Ureter (tissue), 1 donor: ENCODE measurements at places on chromosomes 13 and 19. TPM values are rescaled to one million over a fixed set of nuclear protein-coding genes. Genes with fewer than 3 reads are reported as not detected.

GRCh38 chr13:67421475-67421874 is 191.3 kb upstream of the PCDH9 start:
- DNase-seq = no peak

Gene KCNJ14
- 1.5 TPM for total RNA-seq

DNA sequence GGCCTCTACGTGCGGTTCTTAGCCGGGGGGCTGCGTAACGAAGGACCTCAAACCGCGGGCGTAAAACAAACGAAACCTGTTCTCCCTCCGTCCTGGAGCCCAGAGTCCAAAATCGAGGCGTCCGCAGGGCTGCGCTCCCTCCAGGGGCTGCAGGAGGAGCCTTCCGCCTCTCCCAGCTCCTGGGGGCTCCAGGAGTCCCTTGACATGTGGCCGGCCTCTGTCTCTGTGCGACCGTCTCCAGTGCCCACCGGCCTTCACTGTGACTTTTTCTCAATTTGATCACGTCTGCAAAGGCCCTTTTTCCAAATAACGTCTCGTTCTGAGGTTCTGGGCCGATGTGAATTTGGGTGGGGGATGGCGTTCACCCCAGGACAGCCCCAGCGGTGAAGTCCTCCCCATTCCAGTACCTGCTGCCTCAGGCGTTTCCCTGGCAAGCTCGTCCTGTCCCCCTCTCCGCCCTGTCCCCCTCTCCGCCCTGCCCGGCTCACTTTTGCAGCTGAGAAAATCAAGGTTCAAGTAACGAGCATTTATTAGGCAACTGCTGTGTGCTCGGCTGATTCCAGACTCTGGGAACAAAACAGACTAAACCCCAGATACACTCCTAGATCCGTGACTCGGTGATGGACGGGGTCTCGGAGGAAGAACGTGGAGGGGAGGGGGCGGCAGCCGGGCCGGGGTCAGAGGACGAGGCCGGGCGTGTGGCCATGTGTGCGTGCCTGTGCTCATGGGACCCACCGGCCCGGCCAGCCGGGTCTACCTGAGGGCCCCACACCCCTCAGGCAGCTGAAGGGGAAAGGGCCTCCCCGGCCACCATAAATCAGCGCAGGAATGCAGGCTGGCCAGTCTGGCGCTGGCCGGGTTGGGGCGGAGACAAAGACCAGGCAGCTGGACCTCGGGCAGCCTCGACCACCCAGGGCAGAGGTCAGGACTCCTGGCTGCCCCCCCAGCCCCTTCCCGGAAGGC is 28.1 kb upstream of the WDR18 start:
- DNase-seq = no peak

DNA sequence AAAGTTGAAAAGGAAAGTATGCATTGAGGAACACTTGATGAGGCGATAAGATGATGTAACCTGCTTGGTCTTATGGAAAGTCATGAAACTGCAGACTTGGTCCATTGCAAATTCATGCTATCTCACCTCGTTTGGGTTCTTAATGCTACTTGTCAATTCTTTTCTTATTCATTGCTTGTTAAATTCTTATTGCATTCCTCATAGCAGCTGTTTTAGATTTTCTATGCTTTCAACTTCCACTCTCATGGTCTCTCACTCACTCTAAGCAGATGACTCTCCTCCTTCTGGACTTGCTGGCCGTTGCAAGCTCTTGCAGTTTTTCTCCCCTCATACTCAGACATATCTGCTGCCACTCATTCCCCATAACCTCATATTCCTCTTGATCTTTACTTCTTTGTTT is 67.8 kb upstream of the CSNK1A1L start:
- no peak for DNase-seq

Gene COL4A1
- 144 TPM for total RNA-seq

- peak; percentile 65 for DNase-seq
Observed at GRCh38 chr19:40604647-40605215, 3.6 kb downstream of the LTBP4 start.

Gene ZGLP1
- total RNA-seq = 6.3 TPM

DNA sequence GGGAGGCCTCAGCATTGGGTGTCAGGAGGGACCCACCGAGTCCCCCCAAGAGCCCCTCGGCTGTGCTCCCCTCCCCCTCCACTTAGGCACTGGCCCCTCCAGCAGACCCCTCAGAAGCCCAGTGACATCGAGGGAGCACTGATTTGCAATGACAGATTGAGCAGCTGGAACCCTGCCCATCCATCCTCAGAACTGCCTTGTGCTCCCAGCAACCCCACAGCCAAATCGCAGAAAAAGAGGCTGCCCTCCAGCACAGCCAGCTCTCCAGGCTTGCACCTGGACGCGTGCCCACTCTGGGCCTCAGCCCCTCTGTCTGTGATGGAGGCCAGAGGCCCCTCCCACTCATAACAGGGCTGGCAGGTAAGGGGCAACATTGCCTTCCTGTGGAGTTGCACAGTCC is 123.2 kb upstream of the VSTM2B start:
- no peak for DNase-seq

GRCh38 chr13:107942030-107942617 is 273.2 kb downstream of the LIG4 start:
- DNase-seq = no peak

GRCh38 chr13:36028359-36029025 is 102.7 kb downstream of the DCLK1 start:
- DNase-seq = no peak

Gene WASF3
- 27.1 TPM for total RNA-seq

Gene CD70
- not detected for total RNA-seq

DNA sequence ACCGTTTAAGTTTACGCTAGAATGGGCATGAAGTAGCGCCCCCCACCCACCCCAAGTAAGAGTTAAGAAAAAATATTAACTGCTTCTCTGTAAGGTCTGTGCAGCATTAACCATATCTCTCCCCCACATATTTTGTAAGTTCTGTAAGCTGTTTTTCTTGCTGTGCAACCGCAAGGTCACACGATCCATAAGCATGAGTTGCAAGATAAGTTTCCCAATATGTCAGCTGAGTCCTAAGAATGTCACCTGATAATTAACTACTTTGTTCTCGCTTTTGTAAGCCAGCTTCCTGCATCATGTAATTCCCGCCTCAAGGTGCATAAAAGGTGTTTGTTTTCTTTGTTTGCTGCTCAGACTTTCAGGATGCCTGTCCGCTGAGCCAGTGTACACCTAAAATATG is 187.0 kb downstream of the MYO16 start:
- no peak for DNase-seq

Gene RNASEH2B
- 67.2 TPM for total RNA-seq

Gene PGPEP1
- 48.5 TPM for total RNA-seq

GRCh38 chr19:2719920-2720776 is 1.0 kb downstream of the DIRAS1 start:
- DNase-seq = no peak

Gene HIF3A
- total RNA-seq = 108 TPM

Gene PDX1
- total RNA-seq = not detected

- DNase-seq = no peak
Observed at GRCh38 chr13:77986713-77987112, 68.1 kb upstream of the EDNRB start.

GRCh38 chr13:35566340-35566739 is 89.9 kb upstream of the MAB21L1 start:
- DNase-seq = no peak

DNA sequence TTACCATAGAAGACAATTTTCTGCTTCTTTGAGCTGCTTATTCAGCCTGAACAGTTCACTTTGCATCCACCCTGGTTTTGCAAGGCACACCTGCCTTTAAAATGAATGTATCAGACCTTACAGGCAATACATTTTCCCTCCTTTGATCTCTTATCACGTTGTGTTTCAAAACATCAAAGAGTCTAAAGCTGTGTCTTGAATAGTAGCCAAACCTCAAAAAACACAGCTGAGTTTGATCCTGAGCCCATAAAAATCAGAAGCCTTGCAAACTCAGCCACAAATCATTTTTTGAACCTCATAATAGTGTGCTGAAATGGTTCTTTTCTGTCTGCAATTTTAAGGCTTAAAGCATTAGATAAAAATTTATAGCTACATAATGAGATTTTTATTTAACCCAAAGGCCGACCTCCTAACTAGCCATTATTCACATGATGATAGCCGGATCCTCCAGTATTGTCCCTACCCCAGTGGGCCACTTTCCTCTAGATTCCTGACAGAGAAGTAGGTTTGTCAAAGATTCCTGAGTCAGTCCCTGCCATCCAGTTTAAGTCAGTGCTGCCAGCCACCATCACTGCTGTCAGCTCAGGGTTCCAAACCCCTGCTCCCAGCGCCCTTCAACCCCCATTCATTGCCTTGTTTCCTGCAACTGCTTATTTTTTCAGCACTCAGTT is 71.8 kb downstream of the CAB39L start:
- DNase-seq = no peak

DNA sequence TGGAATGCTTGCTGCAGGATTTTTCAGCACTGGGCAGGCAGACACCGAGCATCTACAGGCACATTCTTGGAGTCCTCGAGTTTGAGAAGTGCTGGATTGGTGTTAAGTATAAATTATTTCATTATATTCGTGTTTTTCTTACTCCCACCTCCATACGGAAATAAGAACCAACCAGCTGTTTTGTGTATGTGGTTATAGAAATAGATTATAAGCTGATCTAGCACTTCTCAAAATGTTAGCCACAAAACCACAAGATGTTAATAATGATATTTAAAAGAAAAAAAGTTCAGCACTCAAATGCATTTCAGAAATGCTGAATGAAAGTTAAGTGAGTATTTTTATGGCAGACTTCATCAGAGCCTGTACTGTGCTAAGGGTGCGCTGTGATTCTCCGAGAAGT is 24.0 kb upstream of the TEX29 start:
- no peak for DNase-seq

DNA sequence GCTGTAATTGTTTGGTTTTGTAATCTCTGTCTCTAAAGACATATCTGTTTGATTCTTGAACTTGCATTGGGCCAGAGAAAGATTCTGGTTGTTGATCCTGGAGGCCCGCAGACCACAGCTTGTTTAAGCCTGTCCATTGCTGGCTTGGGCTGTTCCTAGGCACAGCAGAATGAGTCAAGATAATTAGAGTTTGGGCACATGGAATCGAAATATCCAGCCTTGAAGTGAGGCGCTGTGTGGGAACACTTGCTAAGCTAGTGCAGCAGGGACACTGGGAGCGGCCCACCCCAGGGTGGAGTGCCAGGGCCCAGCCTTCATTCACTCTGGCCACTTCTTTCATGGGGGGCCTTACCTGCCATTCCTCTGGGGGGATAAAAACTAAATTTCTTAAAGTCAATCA is 219.7 kb downstream of the LMO7 start:
- DNase-seq = no peak

- DNase-seq = no peak
Observed at GRCh38 chr19:30881930-30882329, 467.3 kb downstream of the TSHZ3 start.

Gene ZNF460
- 101 TPM for total RNA-seq

- DNase-seq = no peak
Observed at GRCh38 chr19:7997809-7998480, 7.5 kb downstream of the ELAVL1 start.

Gene PIN1
- total RNA-seq = 52.8 TPM

GRCh38 chr13:101149735-101150384 is 266.4 kb downstream of the NALCN start:
- no peak for DNase-seq

Gene MYH14
- 134 TPM for total RNA-seq

- DNase-seq = no peak
Observed at GRCh38 chr13:80865329-80865728, 524.4 kb upstream of the SPRY2 start.

Gene VN1R2
- not detected for total RNA-seq

GRCh38 chr19:20102097-20102496 is 24.3 kb downstream of the ZNF90 start:
- no peak for DNase-seq

DNA sequence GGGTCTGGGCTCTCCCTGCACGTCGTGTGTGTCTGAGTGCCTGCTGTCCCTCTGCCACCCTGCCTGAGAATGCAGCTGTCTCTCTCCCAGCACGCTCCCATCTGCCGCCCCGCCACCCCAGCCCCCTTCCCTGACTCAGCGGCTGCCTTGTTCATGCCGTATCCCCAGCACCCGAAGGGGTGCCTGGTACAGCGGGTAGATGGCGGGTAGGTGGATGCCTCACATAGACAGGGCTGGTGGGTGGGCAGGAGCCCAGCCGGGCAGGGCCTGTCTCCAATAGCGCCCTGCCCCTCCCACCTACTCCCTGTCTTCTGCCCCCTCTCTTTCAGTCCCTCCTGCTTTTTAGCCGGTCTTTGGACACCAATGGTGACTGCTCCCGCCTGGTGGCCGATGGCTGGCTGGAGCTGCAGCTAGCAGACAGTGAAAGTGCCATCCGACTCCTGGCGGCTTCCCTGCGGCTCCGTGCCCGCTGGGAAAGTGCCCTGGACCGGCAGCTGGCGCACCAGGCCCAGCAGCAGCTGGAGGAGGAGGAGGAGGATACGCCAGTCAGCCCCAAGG is 30.3 kb downstream of the DHX34 start:
- no peak for DNase-seq

DNA sequence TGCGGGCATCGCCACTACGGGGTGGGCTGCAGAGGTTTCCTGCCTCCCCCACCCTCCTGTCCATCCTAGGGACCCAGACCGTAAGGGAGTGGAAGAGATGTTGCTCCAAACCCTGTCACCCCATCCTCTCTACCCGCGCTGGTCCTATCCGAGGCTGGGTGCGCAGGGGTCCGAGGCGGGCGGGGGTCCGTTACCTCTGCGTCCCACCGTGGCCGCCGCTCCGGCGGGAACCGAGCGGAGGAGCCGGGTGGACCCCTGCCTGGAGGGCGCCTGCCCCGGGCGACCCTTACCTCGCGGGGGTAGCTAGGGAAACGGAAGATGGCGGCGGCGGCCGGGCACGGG is at the start of gene DGKH:
TSS of gene DGKH (plus strand) at position 307 of the 342 bp plus-strand sequence. CDS start 126 bp downstream, outside the sequence.
- DNase-seq = no peak
